ENCODE measurements at places on chromosomes 13 and 19.

GRCh38 chr19:43748685-43749084, 6.1 kb downstream of the SMG9 start:
- no peak for DNase-seq

GRCh38 chr19:11191934-11192333, 5.4 kb downstream of the KANK2 start:
- DNase-seq = no peak

- DNase-seq = no peak
These were observed 105.9 kb upstream of the GJB6 start for GRCh38 chr13:20337884-20338551.

- no peak for DNase-seq
These were observed 7.3 kb downstream of the NOP53 start for GRCh38 chr19:47752440-47753211.
